ENCODE measurements at places on chromosomes 11 and 22.

DNA sequence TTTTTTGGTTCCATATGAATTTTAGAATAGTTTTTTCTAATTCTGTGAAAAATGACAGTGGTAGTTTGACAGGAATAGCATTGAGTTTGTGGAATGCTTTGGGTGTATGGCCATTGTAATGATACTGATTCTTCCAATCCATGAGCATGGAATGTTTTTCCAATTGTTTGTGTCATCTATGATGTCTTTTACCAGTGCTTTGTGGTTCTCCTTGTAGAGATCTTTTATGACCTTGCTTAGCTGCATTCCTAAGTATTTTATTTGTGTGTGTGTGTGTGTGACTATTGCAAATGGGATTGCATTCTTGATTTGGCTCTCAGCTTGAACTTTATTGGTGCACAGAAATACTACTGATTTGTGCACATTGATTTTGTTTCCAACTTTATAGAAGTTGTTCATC lies 3.0 kb upstream of the CSF2RB start:
- no peaks in the 10 kb centered on the region for H3K27me3 ChIP-seq
- H3K27ac ChIP-seq, result no peak overlapping the region
- H3K36me3 ChIP-seq, result no peaks in the 10 kb centered on the region
- no peaks in the 10 kb centered on the region for H3K4me1 ChIP-seq
- no peak overlapping the region for H3K4me3 ChIP-seq
- DNase-seq, result no peak

DNA sequence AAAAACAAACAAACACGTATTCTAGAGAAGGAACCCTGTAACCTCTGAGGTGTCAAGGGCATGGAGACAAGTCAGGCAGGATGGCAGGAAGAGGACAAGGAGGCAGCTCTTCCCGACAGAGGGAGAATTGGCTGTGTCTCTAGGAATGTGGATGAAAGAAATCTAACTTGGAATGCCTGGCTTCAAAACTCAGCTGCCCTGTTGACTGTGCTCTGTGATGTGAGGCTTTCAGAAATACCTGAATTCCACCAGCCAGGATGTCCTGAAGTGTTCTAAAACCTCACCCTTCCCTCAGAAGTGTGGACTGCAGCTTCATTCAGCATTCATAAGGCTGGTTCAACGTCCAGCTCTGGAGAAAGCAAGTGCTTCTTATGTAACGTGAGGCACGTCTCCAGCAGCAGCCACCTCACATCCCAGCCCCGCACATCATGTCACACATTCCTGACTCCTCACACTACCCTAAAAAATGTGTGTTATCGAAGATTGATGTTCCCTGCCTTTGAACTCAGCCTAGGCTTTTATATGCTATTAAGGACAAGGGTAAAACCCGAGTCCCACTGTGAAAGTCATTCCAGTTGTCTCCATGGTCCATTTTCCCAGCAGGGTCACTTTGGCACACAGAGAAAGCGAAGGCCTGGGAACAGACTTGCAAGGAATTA lies 398.9 kb downstream of the ETS1 start:
- no peaks in the 10 kb centered on the region for H3K36me3 ChIP-seq
- H3K4me3 ChIP-seq, result no peak overlapping the region
- H3K4me1 ChIP-seq, result no peaks in the 10 kb centered on the region
- DNase-seq, result no peak
- no peak overlapping the region for H3K27ac ChIP-seq
- H3K27me3 ChIP-seq, result no peaks in the 10 kb centered on the region

- H3K36me3 ChIP-seq, result no peaks in the 10 kb centered on the region
- no peaks in the 10 kb centered on the region for H3K4me1 ChIP-seq
- DNase-seq, result no peak
- H3K4me3 ChIP-seq, result no peak overlapping the region
- H3K27ac ChIP-seq, result no peak overlapping the region
These were observed 4.1 kb downstream of the RIC3 start for GRCh38 chr11:8164746-8165145.

- no peak overlapping the region for H3K27ac ChIP-seq
- no peak overlapping the region for H3K4me3 ChIP-seq
- no peak for DNase-seq
- H3K27me3 ChIP-seq, result no peaks in the 10 kb centered on the region
- no peaks in the 10 kb centered on the region for H3K36me3 ChIP-seq
- no peaks in the 10 kb centered on the region for H3K4me1 ChIP-seq
These were observed 31.0 kb downstream of the CCDC34 start for GRCh38 chr11:27331981-27332380.

GRCh38 chr11:77592727-77593126 lies 3.0 kb downstream of the AQP11 start:
- no peak overlapping the region for H3K4me3 ChIP-seq
- H3K27ac ChIP-seq, result no peak overlapping the region
- no peaks in the 10 kb centered on the region for H3K27me3 ChIP-seq
- no peaks in the 10 kb centered on the region for H3K36me3 ChIP-seq

DNA sequence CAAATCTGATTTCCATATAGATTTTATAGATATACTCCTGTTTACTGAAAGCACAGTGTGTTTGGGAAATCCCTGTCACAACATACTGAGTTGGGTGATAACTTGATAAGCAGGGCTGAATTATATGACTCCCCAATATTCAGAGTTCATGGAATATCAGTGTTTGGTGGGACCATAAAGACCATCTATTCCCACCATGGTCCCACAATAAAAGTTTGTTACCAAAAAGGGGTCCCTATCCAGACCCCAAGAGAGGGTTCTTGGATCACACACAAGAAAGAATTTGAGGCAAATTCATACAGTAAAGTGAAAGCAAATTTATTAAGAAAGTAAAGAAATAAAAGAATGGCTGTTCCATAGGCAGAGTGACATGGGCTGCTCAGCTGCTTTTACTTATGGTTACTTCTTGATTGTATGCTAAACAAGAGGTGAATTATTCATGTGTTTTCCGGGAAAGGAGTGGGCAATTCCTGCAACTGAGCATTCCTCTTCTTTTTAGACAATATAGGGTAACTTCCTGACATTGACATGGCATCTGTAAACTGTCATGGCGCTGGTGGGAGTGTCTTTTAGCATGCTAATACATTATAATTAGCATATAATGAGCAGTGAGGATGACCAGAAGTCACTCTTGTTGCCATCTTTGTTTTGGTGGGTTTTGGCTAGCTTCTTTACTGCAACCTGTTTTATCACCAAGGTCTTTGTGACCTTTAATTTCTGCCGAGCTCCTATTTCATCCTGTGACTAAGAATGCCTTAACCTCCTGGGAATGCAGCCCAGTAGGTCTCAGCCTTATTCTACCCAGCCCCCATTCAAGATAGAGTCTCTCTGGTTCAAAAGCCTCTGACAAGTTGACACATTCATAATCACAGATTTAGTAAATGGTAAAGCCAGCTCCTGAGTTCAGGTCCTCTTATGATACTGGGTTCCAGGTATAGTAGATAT lies 240.6 kb upstream of the PDGFD start:
- DNase-seq, result no peak
- no peaks in the 10 kb centered on the region for H3K27me3 ChIP-seq
- no peak overlapping the region for H3K27ac ChIP-seq
- H3K4me1 ChIP-seq, result no peaks in the 10 kb centered on the region
- no peak overlapping the region for H3K4me3 ChIP-seq

- H3K36me3 ChIP-seq, result no peaks in the 10 kb centered on the region
- DNase-seq, result peak; percentile 82
- H3K27ac ChIP-seq, result no peak overlapping the region
- no peaks in the 10 kb centered on the region for H3K27me3 ChIP-seq
- no peaks in the 10 kb centered on the region for H3K4me1 ChIP-seq
These were observed 36.9 kb upstream of the SLC36A4 start for GRCh38 chr11:93234602-93235207.

GRCh38 chr11:92804388-92804966 lies 165.0 kb upstream of the MTNR1B start:
- H3K36me3 ChIP-seq, result no peaks in the 10 kb centered on the region
- no peaks in the 10 kb centered on the region for H3K27me3 ChIP-seq
- H3K4me1 ChIP-seq, result no peaks in the 10 kb centered on the region

DNA sequence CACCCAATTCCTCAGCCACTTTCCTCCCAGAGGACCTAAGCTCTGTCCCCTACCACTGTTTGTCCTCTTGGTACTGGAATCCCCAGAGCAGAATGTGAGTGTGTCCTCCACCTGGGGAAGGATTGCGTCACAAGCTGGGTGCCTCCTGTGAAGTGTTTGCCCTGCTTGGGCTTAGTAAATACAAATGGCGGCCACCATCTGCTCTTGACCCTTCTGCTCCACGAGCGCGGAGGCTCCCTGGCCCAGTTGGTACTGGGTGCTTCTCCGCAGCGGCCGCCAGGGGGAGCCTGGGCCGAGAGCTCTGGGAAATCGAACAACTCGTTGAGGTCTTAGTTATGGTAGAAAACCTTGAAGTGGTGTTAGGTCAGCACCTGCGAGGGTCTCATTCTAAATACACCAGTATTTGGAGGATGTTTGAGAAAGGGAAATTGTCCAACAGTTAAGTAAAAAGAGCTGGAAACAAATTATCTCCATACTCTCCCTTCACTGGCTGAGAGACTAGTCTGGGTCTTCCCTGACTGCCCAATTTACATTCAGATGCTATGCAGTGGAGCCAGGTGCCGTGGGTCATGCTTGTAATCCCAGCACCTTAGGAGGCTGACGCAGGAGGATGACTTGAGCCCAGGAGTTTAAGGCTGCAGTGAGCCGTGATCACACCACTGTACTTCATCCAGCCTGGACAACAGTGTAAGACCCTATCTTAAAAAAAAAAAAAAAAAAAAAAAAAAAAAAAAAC lies 74.6 kb upstream of the TEAD1 start:
- no peak overlapping the region for H3K27ac ChIP-seq
- no peak overlapping the region for H3K4me3 ChIP-seq
- DNase-seq, result peak; percentile 65
- no peaks in the 10 kb centered on the region for H3K27me3 ChIP-seq

DNA sequence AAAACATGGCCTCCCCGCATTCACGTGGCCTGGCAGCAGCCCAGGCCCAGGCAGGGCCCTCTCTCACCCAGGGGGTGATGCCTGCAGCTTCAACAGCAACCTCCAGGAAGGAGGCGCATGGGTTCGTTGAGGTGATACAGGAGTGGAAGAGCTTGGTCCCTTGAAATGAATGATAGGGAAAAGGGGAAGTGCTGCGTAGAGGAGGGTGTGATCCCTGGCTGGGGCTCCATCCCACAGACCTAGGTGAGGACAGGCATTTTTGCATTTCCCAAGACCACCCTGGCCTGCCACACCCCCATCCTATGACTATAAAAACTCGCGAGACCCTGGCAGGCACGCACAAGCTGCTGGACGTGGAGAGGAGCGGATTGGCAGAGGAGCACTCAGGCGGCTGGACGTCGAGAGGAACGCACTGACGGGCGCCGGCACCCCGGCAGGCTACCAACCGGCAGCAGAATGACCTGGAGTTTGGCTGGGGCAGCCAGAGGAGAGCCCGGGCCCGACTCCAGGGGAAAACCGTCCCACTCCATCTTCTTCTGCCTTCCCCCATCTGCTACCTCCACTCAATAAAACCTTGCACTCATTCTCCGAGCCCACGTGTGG lies 32.6 kb downstream of the RTN4R start:
- H3K4me3 ChIP-seq, result no peak overlapping the region
- H3K36me3 ChIP-seq, result no peaks in the 10 kb centered on the region

DNA sequence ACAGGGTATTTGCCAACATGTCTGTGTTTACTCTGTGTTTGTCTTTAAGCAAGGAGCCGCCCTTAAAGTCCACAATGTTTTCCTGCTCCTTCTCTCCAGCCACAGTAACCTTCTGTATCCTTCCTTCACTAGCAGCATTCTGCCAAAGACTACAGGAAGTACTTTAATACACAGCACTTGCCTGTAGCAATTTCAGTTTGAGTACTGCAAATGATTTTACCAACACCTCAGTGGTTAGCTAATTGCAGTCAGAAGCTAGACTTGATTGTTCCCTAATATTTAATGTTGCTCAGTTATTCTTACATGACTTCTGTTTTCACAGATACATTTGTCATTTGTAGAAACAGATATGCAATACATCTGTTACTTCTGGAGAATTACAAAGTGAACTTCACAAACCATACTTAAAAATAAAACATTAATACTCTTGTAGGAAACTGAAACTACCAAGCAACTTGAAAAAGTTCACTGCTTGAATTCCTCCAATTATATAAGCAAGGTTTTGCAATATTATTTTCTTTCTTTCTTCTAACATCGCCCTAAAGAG lies 69.1 kb downstream of the FCHSD2 start:
- no peak overlapping the region for H3K4me3 ChIP-seq
- DNase-seq, result peak; percentile 47
- no peaks in the 10 kb centered on the region for H3K27me3 ChIP-seq
- no peaks in the 10 kb centered on the region for H3K36me3 ChIP-seq
- no peaks in the 10 kb centered on the region for H3K4me1 ChIP-seq
- peak overlapping the region; percentile 29 for H3K27ac ChIP-seq

- no peaks in the 10 kb centered on the region for H3K4me1 ChIP-seq
- no peak overlapping the region for H3K27ac ChIP-seq
- no peaks in the 10 kb centered on the region for H3K27me3 ChIP-seq
- peaks cover 5% of the 10 kb centered on the region for H3K36me3 ChIP-seq
These were observed 14.8 kb downstream of the EXT2 start for GRCh38 chr11:44110231-44110679.

- no peaks in the 10 kb centered on the region for H3K36me3 ChIP-seq
- no peak overlapping the region for H3K27ac ChIP-seq
- peaks cover 9% of the 10 kb centered on the region for H3K27me3 ChIP-seq
- DNase-seq, result no peak
These were observed 60.9 kb downstream of the ENTHD1 start for GRCh38 chr22:39832627-39833074.

- no peak overlapping the region for H3K27ac ChIP-seq
- no peaks in the 10 kb centered on the region for H3K36me3 ChIP-seq
- DNase-seq, result no peak
- H3K27me3 ChIP-seq, result no peaks in the 10 kb centered on the region
These were observed 450.1 kb upstream of the B3GAT1 start for GRCh38 chr11:134862105-134862502.

DNA sequence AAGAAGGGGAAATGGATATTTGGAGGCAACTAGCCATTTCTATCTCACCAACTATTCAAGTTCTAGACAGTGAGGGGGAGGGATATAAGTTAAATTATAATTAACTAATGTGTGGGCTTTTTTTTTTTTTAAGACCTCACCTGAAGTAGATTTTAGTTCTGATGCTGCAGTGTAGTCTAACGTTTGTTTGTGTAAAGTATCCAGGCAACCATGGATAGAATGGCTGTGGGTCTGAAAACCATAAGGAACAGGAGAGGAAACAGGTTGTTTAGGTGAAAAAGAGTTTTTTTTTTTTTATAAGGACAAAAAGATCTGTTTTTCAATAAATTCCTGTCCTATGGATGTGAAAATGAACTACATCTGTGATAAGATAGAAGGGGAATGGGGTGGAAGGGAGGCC lies 262.4 kb upstream of the PLET1 start:
- H3K27ac ChIP-seq, result no peak overlapping the region
- no peaks in the 10 kb centered on the region for H3K27me3 ChIP-seq

GRCh38 chr22:27380855-27381254 lies 420.7 kb downstream of the MN1 start:
- H3K36me3 ChIP-seq, result no peaks in the 10 kb centered on the region
- DNase-seq, result no peak
- H3K27me3 ChIP-seq, result no peaks in the 10 kb centered on the region
- no peaks in the 10 kb centered on the region for H3K4me1 ChIP-seq
- no peak overlapping the region for H3K27ac ChIP-seq

DNA sequence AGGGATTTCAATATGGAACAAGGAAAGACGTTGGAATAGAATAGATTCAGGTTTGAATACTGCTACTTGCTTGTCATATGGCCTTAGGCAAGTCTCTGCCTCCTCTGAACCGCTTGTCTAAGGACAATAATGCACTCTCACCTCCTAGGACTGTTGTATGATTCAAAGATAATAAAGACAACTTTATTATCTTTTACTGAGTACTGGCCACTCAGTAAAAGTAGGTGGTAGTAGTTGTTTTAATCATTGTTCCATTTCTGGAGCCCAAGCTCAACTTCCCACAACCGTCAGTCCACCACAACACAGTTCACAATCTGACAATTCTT lies 134.2 kb downstream of the ME3 start:
- H3K27me3 ChIP-seq, result no peaks in the 10 kb centered on the region
- no peak for DNase-seq
- no peak overlapping the region for H3K4me3 ChIP-seq
- no peak overlapping the region for H3K27ac ChIP-seq
- no peaks in the 10 kb centered on the region for H3K36me3 ChIP-seq
